Esophagus muscularis mucosa (tissue), 4 donors: ENCODE measurements at places on chromosomes 2 and 18.

DNA sequence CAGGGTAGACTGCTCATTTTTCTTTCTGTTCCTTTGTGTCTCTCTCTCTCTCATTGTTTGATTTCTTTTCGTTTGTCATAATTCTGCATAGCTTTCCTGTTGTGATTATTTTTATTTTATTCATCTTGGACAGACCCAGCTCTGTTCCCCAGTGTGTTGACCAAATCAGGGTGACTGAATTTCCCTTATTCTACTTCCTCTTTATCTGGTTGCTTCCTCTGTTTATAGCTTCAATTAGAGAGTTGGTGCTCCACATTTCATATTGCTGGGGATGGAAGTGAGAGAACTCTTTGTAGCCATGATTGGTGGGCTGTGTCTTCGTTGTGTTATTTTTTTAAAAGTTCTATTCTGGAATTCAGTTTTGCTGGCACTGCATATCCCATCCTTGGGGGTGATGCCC is 19.1 kb downstream of the PROKR1 start:
- DNase-seq: no peak

DNA sequence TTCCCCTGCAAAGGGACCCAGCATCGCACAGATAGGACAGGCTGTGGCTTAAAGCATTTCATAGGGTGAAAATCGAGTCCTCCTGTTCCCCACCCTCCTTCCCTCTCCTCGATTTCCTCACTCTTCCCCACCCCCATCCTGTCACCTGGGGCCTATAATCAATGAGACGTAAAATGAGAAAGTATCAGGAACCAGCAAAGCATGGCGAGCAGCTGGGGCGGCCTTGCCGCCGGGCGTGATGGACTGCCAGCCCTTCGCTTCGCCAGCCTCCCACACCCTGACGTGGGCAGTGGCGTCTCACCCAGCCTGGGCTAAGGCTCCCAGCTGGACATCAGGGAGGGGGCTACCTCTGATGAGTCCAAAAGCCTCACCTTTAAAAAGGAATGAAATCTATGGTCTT is 11.1 kb downstream of the SLC30A3 start:
- no peak for DNase-seq

DNA sequence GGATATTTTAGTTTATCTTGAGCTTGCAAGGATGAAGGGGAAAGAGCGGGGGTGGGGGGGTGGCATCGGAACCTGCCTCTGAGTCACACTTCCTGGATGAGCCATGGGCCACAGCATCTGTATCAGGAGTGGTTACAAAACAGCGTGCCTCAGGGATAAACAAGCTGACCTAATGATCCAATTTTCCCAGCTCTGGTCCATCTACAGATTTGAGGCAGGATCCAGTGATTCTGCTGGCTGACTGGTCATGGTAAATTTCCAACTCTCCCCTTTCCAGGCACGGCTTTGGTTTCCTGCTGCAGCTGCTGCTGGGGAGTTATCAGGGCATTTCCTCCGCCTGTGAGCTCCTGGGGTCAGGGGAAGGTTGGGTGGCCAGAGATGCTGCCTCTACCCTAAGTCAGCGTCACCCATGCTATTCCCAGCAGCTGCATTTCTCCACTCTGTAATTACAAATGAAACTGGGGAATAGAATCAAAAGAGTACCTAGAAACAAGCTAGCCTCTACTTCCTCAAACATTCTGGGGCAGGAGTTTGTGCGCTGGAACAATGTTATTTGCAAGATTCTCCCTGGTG is 4.7 kb upstream of the HPCAL1 start:
- DNase-seq: no peak

DNA sequence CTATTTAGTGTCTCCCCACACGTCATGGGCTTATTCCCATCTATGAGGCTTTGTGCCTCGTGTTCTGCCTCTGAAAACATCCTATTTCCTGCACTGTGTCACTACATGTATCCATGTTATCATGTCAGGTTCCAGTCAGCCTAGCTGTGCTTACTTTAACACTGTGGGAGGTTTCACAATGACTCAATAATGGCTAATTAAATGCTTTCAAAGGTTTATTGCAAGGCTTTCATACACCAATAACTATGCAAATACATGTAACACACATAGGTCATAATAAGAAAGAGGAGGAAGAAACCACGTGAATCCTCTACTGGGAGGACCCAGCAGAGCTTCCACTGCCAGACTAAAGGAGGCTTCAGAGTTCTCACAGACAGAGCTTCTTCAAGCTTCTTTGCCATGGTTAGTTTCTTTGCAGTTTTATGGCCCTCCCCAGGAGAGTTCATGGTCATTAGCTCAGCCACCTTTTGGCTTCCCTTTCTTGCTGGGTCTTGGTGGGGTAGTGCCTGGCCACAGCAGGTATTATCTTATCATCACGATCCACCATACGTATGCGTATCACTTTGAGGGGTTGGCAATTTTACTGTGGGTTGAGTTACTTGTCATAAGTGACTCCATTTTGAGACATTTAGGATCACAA is 5.1 kb upstream of the COLEC12 start:
- no peak for DNase-seq

GRCh38 chr2:142834021-142834420 is 43.4 kb upstream of the KYNU start:
- no peak for DNase-seq

DNA sequence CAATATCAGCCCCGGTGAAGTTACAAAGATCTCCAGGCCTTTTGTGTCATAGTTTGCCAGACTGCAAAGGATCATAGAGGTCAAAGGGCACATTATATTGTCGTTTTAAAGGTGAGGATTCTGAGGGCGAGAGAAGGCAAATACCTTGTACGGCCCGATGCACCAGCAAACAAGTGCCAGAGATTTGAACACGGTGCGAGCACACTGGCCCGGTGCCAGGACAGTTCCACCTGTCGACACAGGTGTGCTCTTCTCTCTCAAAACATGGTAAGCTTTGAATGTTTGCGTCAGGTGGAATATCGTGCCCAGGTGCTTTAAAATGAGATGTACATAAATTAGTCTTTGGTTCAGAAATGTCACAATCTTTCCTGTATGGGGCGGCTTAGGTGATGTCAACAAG is 776.1 kb upstream of the ID2 start:
- DNase-seq: peak; percentile 14

GRCh38 chr2:222569826-222570225 is 86.1 kb downstream of the FARSB start:
- DNase-seq: no peak
